ENCODE measurements at places on chromosomes 2 and 18. TPM values are rescaled to one million over a fixed set of nuclear protein-coding genes. Genes with fewer than 3 reads are reported as not detected.

DNA sequence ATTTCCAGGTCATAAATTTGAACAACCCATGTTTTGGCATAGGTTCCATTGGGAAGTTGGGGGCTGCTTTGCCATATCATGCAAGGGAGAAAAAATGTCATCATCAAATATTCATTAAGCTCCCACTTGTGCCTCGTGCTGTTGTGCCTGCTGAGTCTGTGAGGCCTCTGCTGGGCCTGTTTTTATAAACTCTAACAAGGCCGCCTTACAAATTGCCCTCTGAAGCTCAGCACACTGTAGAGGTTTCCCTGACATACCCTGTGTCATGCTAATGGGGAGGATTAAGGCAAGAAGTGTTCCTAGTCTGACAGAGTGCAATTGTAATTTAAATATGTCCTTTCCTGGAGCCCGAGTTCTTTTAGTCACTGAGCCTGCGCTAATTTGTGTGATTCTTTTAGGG lies 17.6 kb downstream of the OSBPL6 start:
- no peak overlapping the region for H3K27ac ChIP-seq
- H3K4me1 ChIP-seq: no peaks in the 10 kb centered on the region
- DNase-seq: peak; percentile 75
- H3K4me3 ChIP-seq: peak overlapping the region; percentile 53

GRCh38 chr18:31401156-31402025 lies 24.8 kb downstream of the DSG4 start:
- H3K27me3 ChIP-seq: no peaks in the 10 kb centered on the region
- no peak overlapping the region for H3K27ac ChIP-seq
- no peak for DNase-seq
- no peak overlapping the region for H3K4me3 ChIP-seq

DNA sequence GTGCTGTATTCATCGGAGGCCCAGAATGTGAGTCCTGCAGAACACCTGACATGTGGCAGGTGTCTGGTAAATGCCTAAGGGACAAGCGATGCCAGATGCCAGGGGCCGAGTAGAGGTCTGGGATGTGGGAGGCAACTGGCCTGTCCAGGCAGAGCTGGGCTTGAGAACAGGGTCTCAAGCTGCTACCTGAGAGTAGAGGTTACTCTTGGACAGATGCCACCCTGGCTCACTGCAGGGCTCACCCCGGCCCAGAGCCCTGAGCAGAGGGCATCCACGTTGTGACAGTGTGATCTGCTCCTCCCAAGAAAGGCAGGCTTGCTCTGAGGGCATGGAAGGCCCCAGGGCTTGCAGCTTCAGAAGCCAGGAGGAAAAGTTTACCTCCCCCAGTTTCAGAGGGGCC lies 692.0 kb upstream of the ID2 start:
- H3K36me3 ChIP-seq: no peaks in the 10 kb centered on the region
- H3K4me1 ChIP-seq: no peaks in the 10 kb centered on the region
- H3K27ac ChIP-seq: no peak overlapping the region

Gene LDLRAD4
- 1.8 TPM for total RNA-seq

DNA sequence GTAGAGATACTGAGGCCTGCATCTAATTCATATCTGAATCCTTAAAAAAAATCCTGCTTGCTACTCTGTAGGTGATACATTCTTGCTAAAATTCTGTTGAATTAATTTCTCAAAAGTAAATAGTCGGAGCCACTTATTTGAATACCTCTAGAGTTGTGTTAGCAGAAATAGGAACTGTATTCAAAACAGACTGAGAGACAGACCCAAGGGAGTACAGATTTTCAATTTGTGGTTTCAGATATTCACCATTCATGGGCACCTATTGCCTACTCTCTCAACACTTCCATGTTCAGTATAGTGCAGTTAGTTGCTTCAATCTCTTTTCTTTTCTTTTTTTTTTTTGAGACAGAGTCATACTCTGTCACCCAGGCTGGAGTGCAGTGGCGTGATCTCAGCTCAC lies 46.6 kb upstream of the CTLA4 start:
- DNase-seq: no peak
- H3K4me3 ChIP-seq: no peak overlapping the region
- H3K27me3 ChIP-seq: no peaks in the 10 kb centered on the region
- H3K27ac ChIP-seq: no peak overlapping the region
- no peaks in the 10 kb centered on the region for H3K4me1 ChIP-seq

DNA sequence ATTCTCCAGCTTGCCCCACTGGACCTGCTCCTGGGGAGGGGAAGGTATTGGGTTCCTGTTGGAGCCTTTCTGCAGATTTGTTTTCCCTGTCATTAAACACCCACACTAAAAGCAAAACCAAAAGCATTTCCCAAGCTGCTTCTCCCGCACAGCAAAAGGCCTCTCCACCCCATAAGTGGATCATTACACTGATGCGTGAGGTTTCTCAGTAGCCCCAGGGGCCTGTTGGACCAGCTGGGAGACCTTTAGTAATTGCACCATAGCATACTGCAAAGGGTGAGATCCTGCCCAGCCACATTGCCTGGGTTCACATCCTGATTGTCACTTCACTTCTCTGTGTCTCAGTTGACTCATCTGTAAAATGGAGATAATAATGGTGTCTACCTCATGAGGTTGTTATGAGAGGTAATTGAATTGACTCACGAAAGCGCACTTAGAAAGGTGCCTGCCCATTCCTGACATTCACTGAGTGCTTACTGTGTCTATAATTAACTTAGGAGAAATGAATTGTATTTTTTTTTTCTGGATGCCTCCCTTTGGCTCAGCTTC lies 43.9 kb downstream of the TOGARAM2 start:
- DNase-seq: no peak
- no peaks in the 10 kb centered on the region for H3K36me3 ChIP-seq
- H3K4me1 ChIP-seq: no peaks in the 10 kb centered on the region
- H3K27ac ChIP-seq: no peak overlapping the region
- no peak overlapping the region for H3K4me3 ChIP-seq
- H3K27me3 ChIP-seq: no peaks in the 10 kb centered on the region

DNA sequence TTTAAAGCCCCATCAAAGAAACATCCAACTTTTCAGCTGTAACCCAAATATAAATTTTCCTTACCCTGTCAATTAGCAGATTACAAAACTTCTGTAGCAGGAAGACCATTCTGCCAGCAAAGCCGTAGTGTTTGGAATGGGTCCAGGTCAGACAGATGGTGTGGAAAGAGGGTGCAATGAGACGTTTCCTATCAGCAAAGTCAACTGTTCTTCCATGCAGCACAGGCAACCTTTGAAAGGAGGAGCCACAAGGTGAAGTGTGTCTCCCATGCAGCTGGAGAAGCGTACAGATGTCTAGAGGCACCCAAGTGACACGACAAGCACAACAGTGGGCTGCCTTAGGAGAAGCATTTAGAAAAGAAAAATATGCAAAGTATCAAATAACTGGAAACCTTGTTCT lies 83.7 kb downstream of the SP3 start:
- peaks cover 17% of the 10 kb centered on the region for H3K36me3 ChIP-seq
- no peaks in the 10 kb centered on the region for H3K27me3 ChIP-seq
- DNase-seq: no peak
- no peaks in the 10 kb centered on the region for H3K4me1 ChIP-seq
